ENCODE measurements at places on chromosomes 12 and 14. TPM values are rescaled to one million over a fixed set of nuclear protein-coding genes. Genes with fewer than 3 reads are reported as not detected.

Gene MIA2
- 29.5 TPM for polyA plus RNA-seq

Gene PSMA6
- 440 TPM for polyA plus RNA-seq

Gene RTRAF
- 392 TPM for polyA plus RNA-seq

Gene BTBD7
- 6.7 TPM for polyA plus RNA-seq

Gene AMDHD1
- polyA plus RNA-seq: 4.2 TPM

Gene TPPP2
- not detected for polyA plus RNA-seq

Gene EGLN3
- 64.5 TPM for polyA plus RNA-seq

Gene ADGRD1
- 15.4 TPM for polyA plus RNA-seq

Gene SERPINA12
- not detected for polyA plus RNA-seq

Gene TAS2R9
- polyA plus RNA-seq: not detected

Gene ALDH1L2
- polyA plus RNA-seq: 7.7 TPM

Data from Purkinje cell (primary cell).